Kidney (tissue), 22 donors: ENCODE measurements at places on chromosomes 1 and 21. TPM values are rescaled to one million over a fixed set of nuclear protein-coding genes. Genes with fewer than 3 reads are reported as not detected.

GRCh38 chr1:201475130-201475529 is 6.1 kb upstream of the PHLDA3 start:
- no peak overlapping the region for H3K4me3 ChIP-seq
- H3K27ac ChIP-seq = no peak overlapping the region
- H3K4me1 ChIP-seq = no peaks in the 10 kb centered on the region
- no peak for DNase-seq
- no peaks in the 10 kb centered on the region for H3K27me3 ChIP-seq

GRCh38 chr21:37460196-37460595 is 93.6 kb downstream of the DYRK1A start:
- no peak for DNase-seq
- peaks cover 9% of the 10 kb centered on the region for H3K4me1 ChIP-seq
- no peaks in the 10 kb centered on the region for H3K27me3 ChIP-seq
- no peak overlapping the region for H3K4me3 ChIP-seq
- H3K27ac ChIP-seq = no peak overlapping the region

- no peaks in the 10 kb centered on the region for H3K27me3 ChIP-seq
- H3K4me1 ChIP-seq = no peaks in the 10 kb centered on the region
- DNase-seq = no peak
- H3K36me3 ChIP-seq = no peaks in the 10 kb centered on the region
Observed at GRCh38 chr1:228548788-228549187, 61.6 kb downstream of the RNF187 start.

Gene PKN2
- total RNA-seq = 49.3 TPM

Gene SMIM1
- 7.0 TPM for total RNA-seq

DNA sequence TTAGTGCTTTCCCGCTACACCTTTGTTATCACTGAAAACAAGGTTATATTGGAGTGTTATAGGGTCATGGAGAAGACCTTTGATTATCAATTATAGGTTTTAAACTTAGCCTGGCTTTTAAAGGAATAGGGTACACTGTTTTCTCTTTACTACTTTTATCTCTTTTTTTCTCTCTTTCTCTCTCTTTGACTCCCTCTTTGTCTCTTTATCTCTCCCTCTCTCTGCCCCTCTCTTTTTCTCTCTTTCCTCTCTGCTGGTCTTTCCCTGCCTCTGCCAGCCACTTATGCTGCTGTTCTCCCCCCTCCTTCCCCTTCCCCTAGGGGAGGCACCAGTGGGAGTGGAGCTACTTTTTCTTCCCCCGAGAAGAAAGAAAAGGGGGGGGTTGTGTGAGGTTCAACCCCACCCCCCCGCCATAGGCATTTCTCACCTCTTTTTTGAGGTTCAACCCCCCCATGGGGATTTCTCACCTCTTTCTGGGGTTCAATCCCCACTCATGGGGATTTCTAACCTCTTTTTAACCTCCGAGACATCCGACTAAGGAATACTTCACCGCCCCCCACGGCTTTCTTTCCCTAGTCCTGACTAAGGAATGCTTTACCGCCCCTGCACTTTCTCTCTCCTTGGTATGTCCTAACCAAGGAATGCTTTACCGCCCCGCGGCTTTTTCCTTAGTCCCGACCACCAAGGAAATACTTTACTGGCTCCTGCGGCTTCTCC is 17.2 kb upstream of the ZBTB8B start:
- no peak for DNase-seq
- H3K36me3 ChIP-seq = no peaks in the 10 kb centered on the region
- no peaks in the 10 kb centered on the region for H3K4me1 ChIP-seq

GRCh38 chr1:197399755-197400521 is 131.9 kb downstream of the CRB1 start:
- H3K27ac ChIP-seq = no peak overlapping the region
- no peak overlapping the region for H3K4me3 ChIP-seq
- H3K36me3 ChIP-seq = no peaks in the 10 kb centered on the region

Gene PARP1
- 71.1 TPM for total RNA-seq
